ENCODE measurements at places on chromosomes 5 and 9.

GRCh38 chr5:74974451-74975091, 77.8 kb downstream of the GCNT4 start:
- DNase-seq: no peak

DNA sequence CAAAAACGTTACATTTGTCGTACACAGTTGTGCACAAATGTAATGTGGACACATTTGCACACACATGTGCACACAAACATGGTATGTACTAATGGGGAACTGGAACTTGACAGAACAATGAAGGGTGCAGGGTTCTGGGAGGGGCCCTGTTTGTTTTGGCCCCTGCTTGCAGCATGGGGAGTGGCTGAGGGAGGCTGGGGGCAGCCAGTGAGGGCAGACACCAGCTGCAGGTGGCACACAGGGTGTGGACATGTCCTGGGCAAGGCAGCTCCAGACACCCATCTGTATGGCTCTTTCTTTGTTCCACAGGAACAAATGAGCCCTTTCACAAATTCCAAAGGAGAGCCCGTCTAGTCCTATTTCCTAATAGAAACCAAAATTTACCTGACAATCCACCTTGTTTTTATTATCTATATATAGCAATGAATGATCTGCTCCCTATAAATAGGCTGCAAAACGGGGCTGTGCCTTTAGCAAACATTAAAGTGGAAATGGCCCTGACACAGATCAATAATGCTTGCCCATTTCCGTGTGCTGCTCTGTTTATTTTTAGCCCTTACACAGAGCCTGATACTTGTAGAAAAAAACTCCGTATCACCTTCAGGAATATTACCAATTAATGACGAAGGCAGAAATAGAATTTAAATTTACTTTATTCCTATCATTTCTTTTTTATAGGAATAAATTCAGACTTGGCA, 26.4 kb downstream of the MARCHF3 start:
- no peak for DNase-seq

DNA sequence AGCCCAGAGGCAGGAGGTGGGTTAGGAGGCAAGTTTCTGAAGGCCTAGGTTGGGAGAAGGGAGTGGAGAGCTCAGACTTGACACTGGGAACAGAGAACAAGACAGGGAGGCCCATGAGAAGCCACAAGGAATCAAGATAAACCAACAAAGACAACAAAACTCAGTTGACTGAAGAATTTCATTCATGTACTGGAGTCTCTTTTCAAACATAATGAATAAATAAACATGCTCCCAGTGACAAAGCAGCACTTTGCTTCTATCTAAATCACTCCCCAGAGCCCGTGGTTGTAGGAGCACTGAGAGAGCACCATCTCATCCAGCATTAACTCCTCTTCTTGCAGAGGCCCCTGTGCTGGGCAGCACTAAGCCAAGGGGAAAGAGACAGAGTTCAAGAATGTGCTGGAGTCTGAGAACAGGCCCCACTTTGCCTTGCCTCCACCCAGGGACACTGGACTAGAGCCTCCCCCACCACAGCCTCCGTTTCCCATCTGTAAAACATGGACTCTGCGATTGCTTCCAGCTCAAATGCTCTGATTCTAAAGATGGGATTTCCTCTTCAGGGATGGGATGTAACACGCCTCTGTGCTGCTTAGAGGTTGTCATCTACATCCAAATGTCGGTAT, 282.0 kb downstream of the SPOCK1 start:
- peak; percentile 9 for DNase-seq

- peak; percentile 64 for DNase-seq
These were observed 148.3 kb upstream of the RUSC2 start for GRCh38 chr9:35341585-35341984.

Measured in adipocyte (in vitro differentiated cells).